ENCODE measurements at places on chromosomes 16 and 17. TPM values are rescaled to one million over a fixed set of nuclear protein-coding genes. Genes with fewer than 3 reads are reported as not detected.

INCA1 gene
- total RNA-seq = 4.5 TPM

OTOA gene
- 0.14 TPM for total RNA-seq

NDUFAB1 gene
- 101 TPM for total RNA-seq

APOBR gene
- 65.4 TPM for total RNA-seq

HID1 gene
- 47.4 TPM for total RNA-seq

FOXF1 gene
- total RNA-seq = 9.9 TPM

TMEM204 gene
- 10.3 TPM for total RNA-seq

ACE gene
- total RNA-seq = 16.0 TPM

SLC7A5 gene
- total RNA-seq = 8.1 TPM

Measured in mucosa of descending colon (tissue), 3 donors.